NCI-H2107 (cell line): ENCODE measurements at places on chromosomes 5 and 9.
A peak's percentile ranks its signal among the peaks of the same experiment; 100 is the strongest.

DNA sequence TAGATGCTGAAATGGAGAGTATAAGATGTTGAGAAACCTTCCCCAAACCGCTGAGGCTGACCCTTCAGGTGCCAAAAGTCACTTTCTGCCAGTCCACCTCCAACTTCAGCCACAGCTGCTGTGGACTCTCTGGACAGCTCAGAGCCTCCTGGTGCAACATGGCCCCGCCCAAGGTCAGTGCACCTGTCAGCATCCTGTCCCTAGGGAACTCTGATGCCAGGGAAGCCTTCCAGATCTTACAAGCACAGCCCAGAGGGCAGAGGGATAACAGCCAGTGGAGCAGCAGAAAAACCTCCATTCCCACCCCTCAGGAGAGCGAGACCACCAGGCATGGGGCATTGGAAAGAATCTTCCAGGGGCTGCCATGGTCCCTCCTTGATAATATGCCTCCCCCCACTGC is 10.5 kb upstream of the PTGES2 start:
- DNase-seq, result no peak

DNA sequence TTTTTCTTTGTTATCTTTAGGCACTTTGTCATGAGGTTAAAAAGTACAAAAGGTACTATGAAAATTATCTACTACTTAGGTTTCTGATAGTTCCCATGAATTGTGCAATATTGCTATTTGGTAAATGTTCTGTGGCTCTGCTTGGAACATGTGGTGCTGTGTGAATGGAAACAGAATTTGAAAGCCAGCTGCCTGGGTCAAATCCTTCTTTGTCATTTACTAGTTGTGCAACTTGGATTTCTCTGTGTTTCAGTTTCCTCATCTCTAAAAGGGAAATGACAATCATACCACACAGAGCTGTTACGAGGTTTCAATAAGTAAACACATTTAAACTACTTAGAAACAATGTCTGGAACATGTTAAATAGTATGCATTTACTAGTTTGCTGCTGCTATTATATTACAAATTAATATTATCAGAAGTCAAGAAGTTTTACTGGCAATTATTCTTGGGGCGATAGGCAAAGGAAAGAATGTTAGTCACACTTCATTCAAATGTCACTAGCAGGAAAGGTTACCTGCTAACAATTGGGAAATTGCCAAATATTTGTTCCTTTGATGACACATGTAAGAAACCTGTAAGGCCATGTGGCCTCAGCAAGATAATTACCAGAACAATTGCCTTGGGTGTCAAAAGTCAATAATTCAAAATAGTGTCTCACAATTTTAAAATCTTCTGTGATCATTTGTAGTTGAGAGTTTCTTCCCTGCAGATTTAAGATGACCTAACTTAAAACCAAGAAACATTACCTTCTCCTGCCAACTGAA is 184.8 kb downstream of the KIAA0825 start:
- no peak for DNase-seq

DNA sequence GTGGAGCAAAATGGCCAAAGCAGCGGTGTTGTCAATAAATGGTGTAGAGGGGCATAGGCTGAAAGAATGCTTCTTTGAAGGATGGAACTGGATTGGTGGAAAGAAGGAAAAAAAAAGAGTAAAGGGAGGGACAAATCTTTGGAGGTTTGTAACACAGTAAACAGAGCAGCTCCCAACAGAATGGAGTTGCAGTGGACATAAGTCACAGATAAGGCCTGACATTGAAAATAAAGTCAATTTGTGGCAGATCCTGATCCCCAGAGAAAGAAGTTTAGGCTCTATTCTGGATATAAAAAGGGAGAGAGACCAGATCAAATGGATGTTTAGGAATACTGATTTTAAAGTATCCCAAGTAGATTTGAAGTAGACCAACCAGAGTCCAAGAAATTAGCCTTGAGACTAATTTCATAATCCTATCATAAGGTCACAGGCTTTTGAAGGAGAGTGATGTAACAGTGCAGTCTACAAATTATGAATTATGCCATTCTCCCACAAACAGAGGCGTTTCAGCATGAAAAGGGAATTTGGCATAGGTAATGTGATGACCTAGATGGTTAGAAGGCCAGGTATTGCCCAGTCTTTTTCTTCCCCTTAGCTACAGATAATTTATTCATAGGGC is 8.9 kb downstream of the ALDH1A1 start:
- no peak for DNase-seq

- no peak for DNase-seq
These were observed 1.4 kb downstream of the UBAC1 start for GRCh38 chr9:135959814-135960213.

- no peak for DNase-seq
These were observed 586 bp downstream of the HMGXB3 start for GRCh38 chr5:150000990-150001659.

GRCh38 chr5:131521252-131521651 is 113.8 kb downstream of the RAPGEF6 start:
- DNase-seq, result no peak

- DNase-seq, result no peak
These were observed 31.9 kb downstream of the ARSB start for GRCh38 chr5:78953092-78953800.

DNA sequence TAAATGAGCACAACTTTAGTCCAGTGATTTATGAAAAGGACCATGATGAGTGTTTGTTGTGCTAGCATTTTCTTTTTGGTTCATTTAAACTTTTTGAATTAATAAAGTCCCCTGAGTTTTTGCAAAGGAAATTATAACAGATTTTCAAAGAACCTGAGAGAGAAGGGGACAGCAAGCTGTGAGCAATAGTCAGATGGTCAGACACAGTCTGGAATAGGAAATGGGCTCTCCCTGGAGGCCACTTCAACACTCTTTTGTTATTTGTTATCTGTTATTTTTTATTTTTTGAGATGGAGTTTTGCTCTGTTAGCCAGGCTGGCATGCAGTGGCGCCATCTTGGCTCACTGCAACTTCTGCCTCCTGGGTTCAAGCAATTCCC is 171.1 kb downstream of the ARHGEF28 start:
- DNase-seq, result no peak

DNA sequence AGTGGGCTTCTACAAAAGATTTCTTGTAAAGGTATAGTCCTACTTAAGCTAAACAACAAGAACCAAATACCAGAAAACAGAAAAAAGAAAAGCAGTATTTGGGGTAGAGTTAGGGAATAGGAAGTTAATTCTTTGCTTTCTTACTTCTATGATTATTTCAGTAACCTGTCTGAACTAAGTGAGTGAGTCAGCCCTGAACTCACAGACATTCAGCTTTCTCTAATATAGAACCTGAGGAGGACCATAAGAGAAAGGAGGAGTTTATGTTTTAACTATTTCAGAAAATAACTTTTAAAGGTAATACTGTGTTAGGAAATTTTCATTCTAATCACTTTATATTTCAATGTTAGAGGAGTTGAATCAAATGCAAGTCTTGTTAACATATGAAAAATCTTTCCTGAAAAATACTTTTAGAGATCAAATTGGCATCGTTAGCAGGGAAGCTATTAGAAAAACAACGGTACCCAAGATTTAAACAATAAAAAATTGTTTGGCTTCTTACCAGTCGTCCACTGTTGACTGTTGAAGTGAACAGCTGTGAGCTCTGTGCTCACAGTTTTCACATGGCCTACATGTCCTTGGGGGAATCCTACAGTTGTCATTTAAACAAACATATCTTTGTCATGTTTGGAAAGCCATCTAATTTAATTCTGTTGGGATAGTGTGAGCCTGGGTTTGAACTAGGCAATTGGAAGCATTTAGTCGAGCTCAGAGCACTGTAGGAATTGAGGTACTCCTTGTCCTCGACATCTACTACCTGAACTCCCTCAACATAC is 19.9 kb upstream of the ZFAND5 start:
- DNase-seq, result no peak

- no peak for DNase-seq
These were observed 109.0 kb downstream of the VAV2 start for GRCh38 chr9:133882849-133883755.

- no peak for DNase-seq
These were observed 43.9 kb downstream of the SH3TC2 start for GRCh38 chr5:149018909-149019443.

- DNase-seq, result no peak
These were observed 19.3 kb downstream of the ACO1 start for GRCh38 chr9:32403567-32404260.

DNA sequence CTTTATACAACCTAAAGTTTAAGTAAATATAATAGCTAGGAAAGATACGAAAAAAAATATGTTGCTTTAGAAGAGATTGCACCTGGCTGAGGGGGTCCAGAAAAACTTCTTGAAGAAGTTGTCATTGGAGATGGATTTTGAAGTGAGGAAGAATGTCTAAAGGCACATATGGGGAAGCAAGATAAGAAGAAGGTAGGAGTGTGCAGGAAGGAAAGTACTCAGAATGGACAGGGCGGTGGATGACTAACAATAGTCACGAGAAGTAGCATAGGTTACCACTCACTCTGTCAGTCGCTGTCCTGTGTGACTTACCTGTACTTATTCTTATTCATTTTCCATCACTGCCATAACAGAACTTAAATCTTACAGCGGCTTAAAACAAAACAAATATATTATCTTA is 251.6 kb downstream of the GRIA1 start:
- no peak for DNase-seq

- peak; percentile 81 for DNase-seq
These were observed 3.1 kb upstream of the DBH start for GRCh38 chr9:133632806-133633680.

DNA sequence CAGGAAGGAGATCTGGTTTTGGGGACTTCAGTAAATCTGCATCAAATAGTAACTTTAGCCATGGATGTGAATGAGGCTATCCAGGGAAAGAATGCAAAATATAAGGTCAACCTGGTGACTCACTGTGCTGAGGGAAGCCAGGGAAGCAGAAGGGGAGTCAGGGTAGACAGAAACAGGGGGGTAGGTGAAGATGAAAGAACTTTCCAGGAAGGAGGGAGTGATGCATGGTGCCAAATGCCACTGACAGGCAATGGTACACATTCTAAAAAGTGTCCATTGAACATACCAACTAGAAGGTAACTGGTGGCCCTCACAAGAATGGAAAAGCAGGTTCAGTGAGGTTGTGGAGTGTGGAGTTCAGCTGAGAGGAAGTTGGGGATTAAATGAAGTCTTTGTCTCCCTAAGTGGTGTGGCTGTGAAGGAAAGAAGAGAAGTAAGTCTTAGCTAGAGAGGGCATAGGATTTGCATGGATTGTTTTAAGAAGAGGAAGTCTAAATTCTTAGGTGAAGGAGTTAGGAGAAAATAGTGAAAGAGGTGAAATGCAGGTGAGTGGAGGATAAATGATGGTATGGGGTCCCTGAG is 35.5 kb downstream of the PALM2AKAP2 start:
- no peak for DNase-seq
